ENCODE measurements at places on chromosomes 2 and 18. TPM values are rescaled to one million over a fixed set of nuclear protein-coding genes. Genes with fewer than 3 reads are reported as not detected.

The CCNT2 gene
- 48.3 TPM for total RNA-seq

The NT5DC4 gene
- not detected for total RNA-seq

The GGCX gene
- 26.8 TPM for total RNA-seq

The INHBB gene
- not detected for total RNA-seq

The ZNF521 gene
- not detected for total RNA-seq

The PPP1R1C gene
- not detected for total RNA-seq

The IL36B gene
- total RNA-seq = not detected

The ARMC9 gene
- total RNA-seq = 2.0 TPM

The RBKS gene
- 3.5 TPM for total RNA-seq

The REG3A gene
- not detected for total RNA-seq

The PTPN2 gene
- 64.9 TPM for total RNA-seq

The PDIA6 gene
- 76.0 TPM for total RNA-seq

DNA sequence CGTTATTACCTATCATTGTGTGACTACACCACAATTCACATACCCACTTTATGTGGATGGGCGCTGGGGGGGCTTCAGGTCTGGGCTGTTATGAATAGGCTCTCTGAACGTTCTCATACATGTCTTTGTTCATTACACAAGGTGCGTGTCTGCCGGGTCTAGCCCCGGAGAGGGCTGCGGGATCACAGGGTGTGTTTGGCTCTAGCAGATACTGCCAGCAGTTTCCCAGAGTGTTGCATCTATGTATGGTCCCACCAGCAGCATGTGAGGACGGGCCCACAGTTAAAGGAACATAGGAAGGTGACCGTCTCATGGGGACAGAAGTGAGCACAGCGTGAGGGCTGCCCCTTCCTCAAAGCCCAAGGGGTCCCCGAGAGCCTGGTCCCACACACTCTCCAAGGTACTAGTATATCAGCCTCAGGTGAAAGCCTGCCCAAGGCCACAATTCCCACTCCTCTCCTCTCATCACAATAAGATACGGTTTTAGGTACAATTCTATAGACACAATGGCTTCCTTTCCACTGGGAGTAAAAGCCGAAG, 48.8 kb downstream of the TFCP2L1 start:
- no peaks in the 10 kb centered on the region for H3K4me1 ChIP-seq
- H3K4me3 ChIP-seq = no peak overlapping the region
- H3K27me3 ChIP-seq = no peaks in the 10 kb centered on the region
- H3K27ac ChIP-seq = no peak overlapping the region
- no peak for DNase-seq

- no peaks in the 10 kb centered on the region for H3K36me3 ChIP-seq
- no peaks in the 10 kb centered on the region for H3K27me3 ChIP-seq
- no peak overlapping the region for H3K4me3 ChIP-seq
- DNase-seq = no peak
Measured at GRCh38 chr2:39464864-39465263, 27.8 kb upstream of the MAP4K3 start.

- H3K27me3 ChIP-seq = no peaks in the 10 kb centered on the region
- no peak for DNase-seq
- H3K27ac ChIP-seq = no peak overlapping the region
- H3K4me3 ChIP-seq = no peak overlapping the region
- H3K4me1 ChIP-seq = no peaks in the 10 kb centered on the region
Measured at GRCh38 chr18:66533693-66534092, 70.2 kb downstream of the CDH19 start.

DNA sequence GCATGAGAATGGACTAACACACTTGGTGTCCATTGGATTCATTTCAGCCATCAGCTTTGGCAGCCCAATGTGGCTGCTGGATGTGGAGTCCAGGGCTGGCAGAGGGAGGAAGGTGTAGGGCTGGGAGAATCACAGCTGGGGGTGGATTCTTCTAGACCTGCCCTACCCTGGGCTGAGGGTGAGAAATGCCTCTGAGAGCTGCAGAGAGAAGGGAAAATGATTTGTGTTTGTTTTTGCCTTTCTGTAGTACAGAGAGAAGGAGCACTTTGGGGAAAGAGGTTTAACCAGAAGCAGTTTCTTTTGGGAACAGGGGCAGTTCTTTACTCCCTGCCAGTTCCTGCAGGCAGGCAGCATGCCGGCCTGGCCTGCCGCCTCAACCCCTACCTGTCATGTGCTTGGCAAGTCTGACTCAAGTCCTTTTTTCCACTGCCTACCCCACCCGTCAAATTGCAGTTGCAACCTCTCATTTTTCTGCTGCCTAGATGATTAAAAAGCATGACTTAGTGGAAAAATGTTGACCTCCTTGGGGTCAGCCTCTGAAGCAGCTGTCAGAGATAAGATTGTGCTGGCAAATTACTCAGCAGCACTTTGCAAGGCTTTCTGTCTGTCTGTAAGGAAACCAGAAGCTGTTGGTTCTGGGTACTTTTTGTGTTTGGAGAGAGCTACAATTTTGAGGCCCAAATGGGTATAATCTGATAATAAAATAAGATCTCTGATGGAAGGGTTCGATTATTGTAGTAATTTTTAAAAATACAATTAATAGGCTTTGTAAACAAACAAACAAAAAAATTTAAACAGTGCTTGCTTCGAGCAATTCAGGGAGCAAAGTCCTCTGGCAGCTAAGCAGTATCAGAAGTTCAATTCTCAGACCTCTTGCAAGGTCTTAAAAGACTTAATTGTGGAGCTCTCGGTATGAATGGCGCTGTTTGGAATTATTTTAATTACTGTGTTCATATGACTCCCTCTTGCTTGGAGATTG, 21.7 kb downstream of the LBH start:
- no peak for DNase-seq
- H3K4me3 ChIP-seq = peak overlapping the region; percentile 51
- peaks cover 37% of the 10 kb centered on the region for H3K36me3 ChIP-seq
- no peaks in the 10 kb centered on the region for H3K27me3 ChIP-seq
- H3K27ac ChIP-seq = peak overlapping the region; percentile 70
- peaks cover 80% of the 10 kb centered on the region for H3K4me1 ChIP-seq

DNA sequence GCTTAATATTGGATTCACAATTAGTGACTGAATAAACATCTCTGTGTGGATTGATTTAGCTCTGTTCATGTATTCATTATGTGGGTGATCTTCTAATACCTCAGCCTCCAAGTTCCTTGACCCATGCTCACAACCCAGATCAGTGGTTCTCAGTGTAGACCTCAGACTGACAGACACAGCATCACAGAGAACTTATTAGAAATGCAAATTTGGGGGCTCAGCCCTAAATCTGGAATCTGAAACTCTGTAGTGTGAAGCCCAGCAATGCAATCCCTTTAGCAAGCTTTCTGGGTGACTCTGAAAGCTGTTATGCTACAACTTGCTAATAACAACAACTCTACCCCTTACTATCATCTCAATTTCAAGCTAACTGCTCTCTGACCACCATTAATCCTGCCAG, 273.1 kb upstream of the FANCL start:
- H3K36me3 ChIP-seq = no peaks in the 10 kb centered on the region
- H3K27ac ChIP-seq = no peak overlapping the region
- H3K27me3 ChIP-seq = no peaks in the 10 kb centered on the region
- H3K4me3 ChIP-seq = no peak overlapping the region
- no peaks in the 10 kb centered on the region for H3K4me1 ChIP-seq

DNA sequence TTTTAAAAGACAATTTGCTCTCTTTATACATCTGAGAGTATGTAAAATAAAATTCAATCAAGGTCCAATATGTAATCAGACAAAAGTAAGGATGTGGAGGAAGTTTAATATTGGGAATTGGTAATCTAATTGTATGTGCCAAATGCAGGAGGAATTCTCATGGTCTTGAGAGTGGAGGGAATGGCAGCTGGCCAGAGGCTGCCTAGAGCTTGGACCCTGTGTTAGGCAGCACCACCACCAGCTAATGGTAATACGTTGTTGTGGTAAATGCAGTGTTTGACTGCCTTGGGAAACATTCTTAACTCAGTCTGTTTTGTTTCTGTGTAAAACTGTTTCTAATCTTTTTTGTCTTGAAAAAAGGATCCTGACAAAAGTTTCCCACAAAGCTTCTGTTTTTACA, 30.0 kb downstream of the GALNT1 start:
- DNase-seq = no peak
- H3K36me3 ChIP-seq = peaks cover 7% of the 10 kb centered on the region
- no peak overlapping the region for H3K27ac ChIP-seq
- no peak overlapping the region for H3K4me3 ChIP-seq
- no peaks in the 10 kb centered on the region for H3K27me3 ChIP-seq

DNA sequence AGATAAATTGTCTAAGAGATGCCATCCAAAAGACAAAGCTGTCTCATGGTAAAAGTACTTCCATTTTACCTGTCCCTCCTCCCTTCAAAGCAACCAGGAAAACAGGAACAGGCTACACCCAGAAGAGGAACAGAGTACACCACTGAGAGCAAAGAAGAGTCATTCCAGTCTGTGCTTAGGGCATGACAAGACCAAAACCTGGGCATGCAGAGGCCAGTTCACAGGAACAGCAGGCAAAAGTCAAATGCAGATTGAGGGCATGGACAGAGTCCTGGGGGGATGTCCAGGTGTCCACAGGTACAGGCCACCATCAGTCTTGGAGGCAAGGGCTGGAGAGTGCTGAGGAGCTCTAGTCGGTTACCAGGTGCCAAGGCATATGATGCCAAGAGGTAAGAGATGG, 23.7 kb downstream of the PLEK start:
- DNase-seq = no peak
- H3K4me1 ChIP-seq = peaks cover 26% of the 10 kb centered on the region
- no peak overlapping the region for H3K27ac ChIP-seq
- H3K4me3 ChIP-seq = peak overlapping the region; percentile 25
- H3K27me3 ChIP-seq = peaks cover 2% of the 10 kb centered on the region

- DNase-seq = no peak
- no peaks in the 10 kb centered on the region for H3K36me3 ChIP-seq
- H3K4me1 ChIP-seq = no peaks in the 10 kb centered on the region
- H3K27ac ChIP-seq = no peak overlapping the region
- no peaks in the 10 kb centered on the region for H3K27me3 ChIP-seq
Measured at GRCh38 chr18:70335892-70336726, 47.3 kb downstream of the SOCS6 start.

DNA sequence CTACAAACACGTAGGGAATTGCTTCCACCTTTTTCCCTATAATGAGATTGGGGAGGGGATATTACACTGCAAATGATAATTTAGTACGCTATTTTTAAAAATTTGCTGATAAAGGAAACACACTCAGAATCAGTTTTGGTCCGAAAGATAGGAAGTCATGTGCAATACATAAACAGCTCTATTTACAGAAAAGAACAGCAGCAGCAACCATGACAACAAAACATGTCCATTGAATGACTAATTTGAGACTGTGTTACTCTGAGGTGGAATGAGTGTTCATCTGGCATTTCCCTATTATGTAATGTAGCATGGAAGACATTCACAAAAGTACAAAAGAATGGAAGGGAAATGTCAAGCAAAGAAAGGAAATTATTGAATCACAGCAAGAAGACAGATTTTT, 337.2 kb downstream of the NBAS start:
- H3K27me3 ChIP-seq = no peaks in the 10 kb centered on the region
- no peak overlapping the region for H3K27ac ChIP-seq
- H3K4me1 ChIP-seq = peaks cover 7% of the 10 kb centered on the region
- H3K4me3 ChIP-seq = no peak overlapping the region
- peaks cover 18% of the 10 kb centered on the region for H3K36me3 ChIP-seq

DNA sequence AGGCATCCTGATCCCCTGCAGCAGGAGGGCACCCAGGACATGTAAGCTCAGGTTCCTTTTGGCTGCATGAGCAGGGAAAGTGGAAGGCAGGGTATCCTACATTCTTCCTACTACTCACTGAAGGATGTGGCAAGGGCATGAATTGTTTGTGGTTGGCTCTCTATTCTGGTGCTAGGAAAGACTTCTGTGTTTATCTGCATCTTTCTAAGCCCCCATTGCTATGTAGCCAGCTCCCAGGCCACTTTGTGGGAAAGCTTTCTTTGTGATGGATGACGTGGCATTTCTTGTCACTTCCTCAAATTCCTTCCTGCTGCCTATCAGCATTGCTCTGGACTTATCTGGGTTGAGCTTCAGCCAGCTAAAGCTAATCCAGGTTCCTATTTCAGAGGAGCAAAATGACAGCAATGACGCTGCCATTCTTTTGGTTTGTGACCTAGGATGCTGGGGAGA, 46.2 kb downstream of the MEIS1 start:
- no peak for DNase-seq
- H3K27ac ChIP-seq = no peak overlapping the region
- H3K4me1 ChIP-seq = no peaks in the 10 kb centered on the region
- no peak overlapping the region for H3K4me3 ChIP-seq
- no peaks in the 10 kb centered on the region for H3K27me3 ChIP-seq
- no peaks in the 10 kb centered on the region for H3K36me3 ChIP-seq

GRCh38 chr2:231359948-231360347, 35.6 kb upstream of the B3GNT7 start:
- H3K4me3 ChIP-seq = no peak overlapping the region
- H3K36me3 ChIP-seq = no peaks in the 10 kb centered on the region
- H3K27me3 ChIP-seq = peaks cover 2% of the 10 kb centered on the region
- peaks cover 11% of the 10 kb centered on the region for H3K4me1 ChIP-seq
- DNase-seq = no peak

GRCh38 chr18:62745089-62745751, 29.9 kb downstream of the PHLPP1 start:
- H3K36me3 ChIP-seq = peaks cover 4% of the 10 kb centered on the region
- H3K4me1 ChIP-seq = peaks cover 1% of the 10 kb centered on the region
- H3K4me3 ChIP-seq = no peak overlapping the region

- DNase-seq = no peak
- no peak overlapping the region for H3K4me3 ChIP-seq
Measured at GRCh38 chr2:217114117-217114516, 254.3 kb upstream of the TNP1 start.

GRCh38 chr18:13514558-13514957, 211.8 kb downstream of the FAM210A start:
- no peak for DNase-seq
- no peaks in the 10 kb centered on the region for H3K27me3 ChIP-seq
- peaks cover 13% of the 10 kb centered on the region for H3K4me1 ChIP-seq
- no peak overlapping the region for H3K27ac ChIP-seq
- H3K4me3 ChIP-seq = no peak overlapping the region

GRCh38 chr2:233131936-233132720, 72.0 kb downstream of the INPP5D start:
- peaks cover 28% of the 10 kb centered on the region for H3K4me1 ChIP-seq
- H3K27me3 ChIP-seq = no peaks in the 10 kb centered on the region
- no peak overlapping the region for H3K4me3 ChIP-seq
- H3K36me3 ChIP-seq = peaks cover 69% of the 10 kb centered on the region
- no peak for DNase-seq

DNA sequence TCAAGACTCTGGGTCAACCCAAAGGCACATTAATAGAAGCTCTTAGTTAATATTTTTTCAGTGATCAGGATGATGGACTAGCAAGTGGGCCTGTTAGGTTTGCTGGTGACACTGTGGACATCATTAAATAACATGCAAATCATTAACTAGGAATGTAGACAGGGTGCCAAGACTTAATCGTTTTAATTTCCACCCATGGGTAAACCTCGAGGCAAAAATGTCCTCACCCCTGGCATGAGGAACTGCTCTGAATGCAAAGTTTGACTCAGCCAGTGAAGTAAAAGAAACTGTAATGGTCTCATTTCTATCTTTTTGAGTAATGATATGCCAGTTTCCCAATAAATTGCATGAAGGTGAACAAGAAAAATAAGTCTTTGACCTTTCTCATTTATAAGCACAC, 152.6 kb upstream of the MEX3C start:
- no peaks in the 10 kb centered on the region for H3K4me1 ChIP-seq
- H3K36me3 ChIP-seq = no peaks in the 10 kb centered on the region
- no peak for DNase-seq
- H3K27ac ChIP-seq = no peak overlapping the region
